Activated CD8-positive, alpha-beta T cell treated with anti-CD3 and anti-CD28 coated beads for 36 hours (primary cell): ENCODE measurements at places on chromosomes 6 and 20. TPM values are rescaled to one million over a fixed set of nuclear protein-coding genes. Genes with fewer than 3 reads are reported as not detected.

GRCh38 chr6:31122791-31123706, 2.8 kb upstream of the CDSN start:
- no peak for DNase-seq

GRCh38 chr20:11459090-11459890, 458.4 kb upstream of the BTBD3 start:
- DNase-seq: no peak

GRCh38 chr20:4626228-4626627, 95.5 kb upstream of the PRND start:
- DNase-seq: no peak

GRCh38 chr6:33837971-33838665, 34.3 kb upstream of the MLN start:
- no peak for DNase-seq

DNA sequence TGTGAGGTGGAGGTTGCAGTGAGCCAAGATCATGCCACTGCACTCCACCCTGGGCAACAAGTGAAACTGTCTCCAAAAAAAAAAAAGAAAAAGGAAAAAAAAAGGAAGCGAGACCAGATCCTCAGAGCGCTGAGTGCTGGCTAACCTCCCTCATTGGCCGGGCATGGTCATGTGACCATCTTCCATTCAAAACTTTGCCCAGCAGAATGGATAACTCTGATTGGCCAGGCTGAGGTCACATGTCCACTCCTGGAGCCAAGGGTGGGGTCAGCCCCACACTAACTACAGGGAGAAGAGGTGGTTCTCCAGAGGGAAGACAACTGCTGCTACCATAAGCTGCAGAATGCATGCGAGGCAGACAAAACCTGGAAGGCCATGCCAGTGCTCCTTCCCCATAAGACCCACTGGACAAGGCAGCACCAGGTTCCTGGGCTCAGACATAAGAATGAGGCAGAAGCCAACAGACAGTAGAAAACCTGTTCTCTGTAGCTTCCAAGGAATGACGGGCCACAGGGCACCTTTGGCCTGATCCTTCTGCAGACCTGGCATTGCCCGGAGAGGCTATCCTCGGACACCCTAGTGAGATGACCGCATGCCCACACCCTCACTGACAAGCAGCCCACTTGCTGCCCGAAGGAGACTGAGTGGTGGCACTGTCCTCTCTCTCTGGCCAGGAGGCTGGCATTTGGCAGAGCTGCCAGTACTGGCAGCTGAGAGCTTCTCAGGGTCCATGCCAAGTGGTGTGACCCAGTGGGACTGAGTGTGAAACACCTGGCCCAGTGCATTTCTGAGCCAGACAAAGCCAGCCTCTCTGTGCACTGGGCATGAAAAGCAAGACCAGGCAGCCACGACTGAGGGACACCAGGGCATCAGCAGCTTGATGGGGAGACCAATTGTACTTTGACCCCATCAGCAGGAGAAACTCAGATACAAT, 311.9 kb upstream of the SULF2 start:
- no peak for DNase-seq

DNA sequence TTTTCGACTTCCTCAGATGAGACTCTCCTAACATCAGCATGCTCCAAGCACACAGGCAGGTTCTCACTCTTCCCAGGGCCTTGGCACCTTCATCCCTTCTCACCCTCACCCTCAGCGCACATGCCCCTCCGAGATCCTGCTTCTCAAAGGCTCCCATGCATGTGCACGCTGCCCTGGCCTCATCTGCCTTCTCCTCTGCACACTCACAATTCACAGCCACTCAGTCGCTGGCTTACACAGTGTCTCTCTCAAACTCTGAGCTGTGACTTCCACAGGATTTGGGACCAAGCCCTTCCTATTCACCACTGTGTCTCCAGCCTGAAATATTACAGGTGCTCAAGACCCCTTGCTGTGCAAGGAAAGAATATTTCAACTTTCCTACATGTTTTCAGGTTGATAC, 30.3 kb downstream of the WDR27 start:
- no peak for DNase-seq

- no peak for DNase-seq
Observed at GRCh38 chr6:154595538-154595937, 85.1 kb upstream of the CNKSR3 start.

DNA sequence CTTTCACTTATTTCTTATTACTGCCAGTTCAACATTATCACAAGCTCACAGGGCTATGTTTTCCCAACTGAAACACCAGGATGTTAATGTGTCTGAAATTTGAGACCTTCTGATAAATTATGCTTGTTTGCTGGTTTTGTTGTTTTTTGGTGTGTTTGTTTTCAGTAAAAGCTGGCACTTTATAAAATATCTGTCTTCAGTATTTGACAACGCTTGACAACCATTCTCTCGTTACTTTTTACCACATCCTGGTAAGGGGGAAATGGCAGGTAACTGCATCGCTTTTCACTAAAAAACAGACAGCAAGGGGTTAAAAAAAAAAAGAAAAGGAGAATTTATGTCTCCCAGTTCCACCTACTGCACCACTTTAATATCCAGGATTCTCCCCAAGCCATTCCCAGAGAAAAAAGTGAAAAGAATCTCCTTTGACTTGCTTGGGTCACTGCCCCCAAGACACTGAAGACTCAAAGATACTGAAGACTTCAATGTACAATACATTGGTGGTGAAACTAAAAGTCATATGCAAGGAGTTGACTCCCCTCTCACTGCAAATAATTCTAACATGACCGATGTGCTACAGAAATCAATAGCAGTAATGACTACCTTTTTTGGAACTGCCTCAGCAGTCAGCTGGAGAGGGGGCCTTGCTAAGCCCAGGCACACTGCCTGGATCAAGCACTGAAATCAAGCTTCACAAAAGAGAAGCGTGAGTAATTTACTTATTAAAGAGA, 88.9 kb downstream of the HIVEP2 start:
- DNase-seq: peak; percentile 47

GRCh38 chr20:35619196-35620095, 3.8 kb downstream of the SPAG4 start:
- DNase-seq: peak; percentile 92

DNA sequence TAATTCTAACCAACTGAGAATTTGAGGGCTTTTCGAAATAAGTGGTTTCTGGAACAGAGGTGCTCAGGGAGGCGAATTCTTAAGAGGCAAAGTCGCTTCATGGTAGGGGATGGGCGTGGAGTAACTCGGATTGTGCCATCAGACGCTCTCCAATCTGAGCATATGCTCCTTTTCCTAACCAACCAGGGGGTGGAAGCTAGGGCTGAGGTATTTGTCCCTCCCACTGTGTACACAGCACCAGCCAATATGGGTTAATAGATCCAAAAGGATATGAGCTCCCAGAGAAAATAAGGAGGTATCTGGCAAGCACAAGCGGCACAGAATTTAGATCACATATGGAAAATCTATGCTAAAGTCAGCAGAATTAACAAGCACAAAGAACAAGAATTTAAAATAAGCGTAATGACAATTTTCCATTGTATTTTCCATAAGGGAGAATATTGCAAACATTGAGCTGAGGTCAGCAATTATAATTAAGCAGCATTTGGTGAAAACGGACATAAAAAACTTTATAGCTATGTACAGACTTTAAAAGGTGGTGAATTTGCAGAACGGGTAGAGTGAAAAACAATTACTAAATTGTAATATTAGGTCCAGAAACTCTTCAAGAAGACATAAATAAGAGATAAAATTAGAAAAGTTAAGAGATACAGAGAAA, 55.0 kb upstream of the PHACTR1 start:
- DNase-seq: no peak

DNA sequence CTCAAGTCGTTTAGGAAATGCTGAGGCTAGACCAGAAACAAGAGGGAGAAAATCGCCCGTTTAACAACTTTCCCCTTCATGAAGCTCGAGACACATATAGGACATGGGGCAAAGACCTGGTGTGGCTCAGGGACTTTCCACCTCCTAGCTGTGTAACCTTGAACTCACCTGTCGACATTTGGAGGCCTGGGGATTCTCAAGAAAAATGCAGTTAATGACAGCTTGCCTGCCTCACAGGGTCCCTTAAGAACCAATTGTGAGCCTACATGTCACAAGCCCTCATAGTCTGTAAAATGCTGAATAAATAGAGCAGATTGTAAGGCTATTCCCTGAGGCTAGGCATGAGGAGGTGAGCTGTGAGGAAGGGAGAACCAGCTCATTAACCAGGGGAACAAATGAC, 35.1 kb downstream of the MGME1 start:
- DNase-seq: no peak

- no peak for DNase-seq
Observed at GRCh38 chr6:2866171-2866846, 24.6 kb upstream of the SERPINB1 start.

HLA-DRB1 gene
- total RNA-seq: 21.8 TPM

ENPP5 gene
- total RNA-seq: 0.40 TPM

NELFCD gene
- total RNA-seq: 120 TPM

SOBP gene
- total RNA-seq: 1.1 TPM

EFCAB8 gene
- total RNA-seq: 0.92 TPM

DZANK1 gene
- 1.8 TPM for total RNA-seq

CHMP4B gene
- 82.9 TPM for total RNA-seq

MOXD1 gene
- not detected for total RNA-seq

MYBL2 gene
- 96.4 TPM for total RNA-seq

KCNK16 gene
- total RNA-seq: not detected

SIRPB2 gene
- not detected for total RNA-seq

HLA-A gene
- 1,335 TPM for total RNA-seq
